ENCODE measurements at places on chromosomes 11 and 22. TPM values are rescaled to one million over a fixed set of nuclear protein-coding genes. Genes with fewer than 3 reads are reported as not detected.

The TOM1 gene
- 32.5 TPM for total RNA-seq

The RFPL3 gene
- not detected for total RNA-seq

The SGSM1 gene
- total RNA-seq = 3.5 TPM

The AQP11 gene
- total RNA-seq = not detected

The PRG3 gene
- not detected for total RNA-seq

The KCNJ1 gene
- not detected for total RNA-seq

The HIRA gene
- total RNA-seq = 15.3 TPM

The CD81 gene
- total RNA-seq = 440 TPM

The DDI1 gene
- not detected for total RNA-seq

The AMOTL1 gene
- total RNA-seq = 114 TPM

The TXNRD2 gene
- total RNA-seq = 16.3 TPM

The PLAAT4 gene
- 41.3 TPM for total RNA-seq

The LAMTOR1 gene
- 119 TPM for total RNA-seq

The MMP13 gene
- total RNA-seq = not detected

The NXPE1 gene
- not detected for total RNA-seq

The PRDM11 gene
- 12.7 TPM for total RNA-seq

Measured in sigmoid colon (tissue), 7 donors.